H1 (cell line): ENCODE measurements at places on chromosomes 5 and 9.

- DNase-seq: no peak
Measured at GRCh38 chr5:179324760-179325295, 20.4 kb downstream of the ADAMTS2 start.

- DNase-seq: no peak
Measured at GRCh38 chr9:96140296-96141127, 161.5 kb downstream of the HSD17B3 start.

- DNase-seq: no peak
Measured at GRCh38 chr5:124570285-124571035, 176.0 kb downstream of the ZNF608 start.

GRCh38 chr5:178560911-178561310 is 29.3 kb downstream of the COL23A1 start:
- DNase-seq: no peak

DNA sequence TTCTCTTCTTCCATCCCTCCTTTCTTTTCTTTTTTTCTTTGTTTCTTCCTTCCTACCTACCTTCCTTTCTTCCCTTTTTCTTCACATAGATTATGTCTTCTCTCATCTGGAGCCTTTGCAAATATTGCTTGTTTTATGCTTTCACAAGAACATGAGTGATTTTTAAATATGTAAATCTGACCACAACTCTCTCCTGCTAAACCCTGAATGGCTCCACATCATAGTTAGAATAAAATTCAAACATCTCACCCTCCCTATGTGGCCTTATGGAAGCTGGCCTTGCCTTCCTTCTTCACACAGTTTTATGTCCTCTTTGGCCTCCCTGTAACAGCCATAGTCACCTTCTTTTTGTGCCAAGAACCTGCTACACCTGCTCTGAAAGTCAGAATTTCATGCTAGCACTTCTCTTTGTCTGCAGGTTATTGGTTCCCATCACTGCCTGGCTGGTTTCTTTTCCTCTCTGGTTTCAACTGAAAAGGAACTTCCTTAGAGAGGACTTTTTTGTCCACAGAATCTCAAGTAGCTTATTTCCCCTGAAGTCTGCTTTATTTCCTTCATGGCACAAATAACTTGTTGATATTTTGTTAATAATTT is 114.3 kb upstream of the TNC start:
- no peak for DNase-seq
